ENCODE measurements at places on chromosomes 2 and 18. TPM values are rescaled to one million over a fixed set of nuclear protein-coding genes. Genes with fewer than 3 reads are reported as not detected.

LCT gene
- total RNA-seq, result not detected

IFT172 gene
- total RNA-seq, result 19.3 TPM

UGT1A3 gene
- not detected for total RNA-seq

LOXHD1 gene
- total RNA-seq, result 0.35 TPM

MARCO gene
- total RNA-seq, result 19.7 TPM

COPS7B gene
- 19.8 TPM for total RNA-seq

REG1A gene
- not detected for total RNA-seq

CTLA4 gene
- 0.19 TPM for total RNA-seq

CPO gene
- total RNA-seq, result 0.73 TPM

COL4A4 gene
- total RNA-seq, result 13.6 TPM

TMEM247 gene
- not detected for total RNA-seq

MAP3K19 gene
- not detected for total RNA-seq

PFN4 gene
- total RNA-seq, result 0.32 TPM

HRH4 gene
- total RNA-seq, result 0.19 TPM

SLC4A5 gene
- 1.1 TPM for total RNA-seq

DNAH7 gene
- 0.05 TPM for total RNA-seq

Measured in Right ventricle myocardium inferior (tissue), 1 donor.